ENCODE measurements at places on chromosomes 16 and 17.

- DNase-seq: no peak
Measured at GRCh38 chr17:72646176-72646575, 446.3 kb downstream of the SLC39A11 start.

DNA sequence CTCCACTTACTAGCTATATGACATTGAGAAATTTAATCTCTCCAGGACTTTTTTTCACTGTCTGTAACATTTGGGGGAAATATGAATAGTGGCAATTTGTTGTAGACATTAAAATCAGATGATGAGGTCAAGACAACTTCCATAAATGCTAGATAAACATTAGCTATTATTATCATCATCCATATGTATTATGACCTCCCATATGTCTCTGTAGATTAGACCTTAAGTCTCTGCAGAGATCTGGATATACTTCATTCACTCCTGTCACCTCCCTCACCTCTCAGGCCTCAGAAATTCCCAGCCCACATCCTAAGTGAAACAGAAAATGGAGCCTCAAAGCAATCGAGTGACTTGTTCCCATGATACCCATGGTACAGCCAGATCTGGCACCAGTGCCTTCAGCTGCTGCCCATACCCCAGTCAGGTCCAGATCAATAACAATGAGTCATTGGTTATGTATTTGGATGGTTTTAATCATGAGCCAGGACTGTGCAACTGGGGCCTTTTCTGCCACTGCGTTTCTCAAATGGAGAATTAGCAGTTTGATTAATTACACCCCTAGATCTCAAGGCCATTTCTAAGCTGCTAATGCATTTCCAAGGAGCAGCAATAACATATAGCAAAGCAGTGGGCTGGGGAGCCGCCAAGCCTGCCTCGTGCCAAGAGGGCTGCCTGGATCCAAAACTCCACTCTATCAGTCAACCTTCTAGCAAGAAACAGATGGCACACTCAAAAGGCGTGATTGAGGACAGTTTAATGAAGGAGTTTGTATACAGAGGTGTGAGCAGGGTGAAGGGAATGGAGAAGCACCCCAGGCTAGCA, 2.6 kb upstream of the FDXR start:
- no peak for DNase-seq

DNA sequence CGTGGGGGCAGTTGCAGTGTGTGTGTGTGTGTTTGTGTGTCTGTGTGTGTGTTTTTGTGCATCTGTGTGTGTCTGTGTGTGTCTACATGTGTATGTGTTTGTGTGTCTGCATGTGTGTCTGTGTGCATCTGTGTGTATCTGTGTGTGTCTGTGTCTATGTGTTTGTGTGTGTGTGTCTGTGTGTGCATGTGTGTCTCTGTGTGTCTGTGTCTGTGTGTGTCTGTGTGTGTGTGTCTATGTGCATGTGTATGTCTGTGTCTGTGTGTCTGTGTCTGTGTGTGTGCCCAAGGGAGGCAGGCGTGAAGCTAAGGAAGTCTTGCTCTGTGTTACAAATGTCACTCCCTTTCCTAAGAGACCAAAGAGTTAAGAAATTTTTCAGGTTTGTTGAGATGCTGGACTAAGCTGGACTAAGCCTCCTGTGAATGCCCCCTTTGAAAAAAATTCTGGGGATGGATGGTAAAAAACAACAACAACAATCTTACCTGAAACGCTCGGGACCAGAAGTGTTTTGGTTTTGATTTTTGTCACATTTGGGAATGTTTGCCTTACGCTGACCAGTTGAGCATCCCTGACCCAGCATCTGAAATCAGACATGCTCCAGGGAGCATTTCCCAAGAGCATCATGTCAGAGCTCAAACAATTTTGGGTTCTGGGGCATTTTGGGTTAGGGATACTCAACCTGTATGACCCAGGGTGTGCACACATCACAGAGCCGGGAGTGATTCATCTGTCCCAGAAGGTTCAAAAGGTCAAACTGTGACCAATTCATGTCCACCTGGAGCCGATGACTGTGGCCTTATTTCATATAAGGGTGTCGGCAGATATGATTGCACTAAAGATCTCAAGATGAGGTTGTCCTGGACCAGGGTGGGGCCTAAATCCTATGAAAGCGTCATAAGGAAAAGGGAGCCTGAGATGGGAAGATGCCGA, 48.6 kb upstream of the ZNF469 start:
- DNase-seq: no peak

GRCh38 chr16:51326131-51326856, 175.2 kb upstream of the SALL1 start:
- DNase-seq: no peak

DNA sequence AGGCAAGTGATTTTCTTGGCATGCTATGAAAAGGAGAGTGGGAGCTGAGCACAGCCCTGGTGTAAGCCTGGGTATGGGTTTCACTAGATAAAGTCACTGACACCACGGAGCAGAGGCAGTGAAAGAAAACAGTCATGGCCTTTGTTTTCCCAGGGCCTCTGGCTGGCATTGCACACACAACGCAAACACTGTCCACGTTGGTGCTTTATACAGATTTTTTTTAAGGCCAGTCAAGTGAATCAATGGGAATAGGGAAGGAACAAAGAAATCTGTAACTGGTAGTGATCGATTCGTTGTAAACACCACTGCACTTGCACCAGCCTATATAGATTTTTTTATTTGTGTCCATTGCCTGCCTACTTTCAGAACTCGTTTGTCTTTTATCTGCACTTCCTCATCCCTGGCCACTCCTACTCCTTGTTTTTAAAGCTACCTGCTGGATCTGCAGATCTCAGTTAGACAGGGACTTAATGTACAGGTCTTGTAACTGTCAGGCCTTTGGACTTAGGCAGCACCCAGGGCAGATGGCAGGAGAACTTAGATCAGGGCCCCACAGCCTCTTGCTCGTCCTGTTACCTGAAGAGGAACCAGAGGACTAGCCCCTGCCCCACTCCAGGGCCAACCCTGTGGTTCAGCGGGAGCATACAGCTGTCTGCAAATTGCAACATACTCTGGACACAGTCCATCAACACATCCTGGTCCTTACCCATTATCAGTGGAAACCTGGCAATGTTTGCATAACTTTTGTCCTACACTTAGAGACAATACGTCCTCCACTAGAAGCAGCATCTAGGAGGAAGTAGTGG, 10.6 kb upstream of the TMIGD1 start:
- no peak for DNase-seq

- no peak for DNase-seq
Measured at GRCh38 chr17:10661437-10661836, 4.3 kb upstream of the MYH3 start.

DNA sequence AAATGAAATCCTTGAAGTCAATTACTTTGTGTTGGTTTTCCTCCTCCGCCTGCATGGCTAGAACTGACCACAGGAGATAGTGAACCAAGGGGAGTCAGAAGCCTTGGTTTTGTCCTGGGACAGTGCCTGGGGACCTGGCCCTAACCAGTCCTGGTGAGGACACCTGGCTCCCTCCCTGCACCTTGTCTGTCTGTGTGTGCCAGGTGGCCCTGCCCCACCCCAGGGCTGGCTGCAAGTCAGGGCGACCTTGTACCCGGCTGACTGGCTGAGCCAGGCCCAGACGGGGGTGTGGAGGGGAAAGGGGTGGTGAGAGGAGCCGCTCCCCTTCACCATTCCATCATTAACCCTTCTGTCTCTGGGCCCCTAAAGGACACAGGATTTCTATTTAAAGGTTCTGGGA, 3.4 kb downstream of the RAPGEFL1 start:
- no peak for DNase-seq

Measured in activated CD4-positive, alpha-beta T cell treated with anti-CD3 and anti-CD28 coated beads, Interleukin-2, amount 50 U/mL, for 24 hours (primary cell).